ENCODE measurements at places on chromosomes 5 and 9.

DNA sequence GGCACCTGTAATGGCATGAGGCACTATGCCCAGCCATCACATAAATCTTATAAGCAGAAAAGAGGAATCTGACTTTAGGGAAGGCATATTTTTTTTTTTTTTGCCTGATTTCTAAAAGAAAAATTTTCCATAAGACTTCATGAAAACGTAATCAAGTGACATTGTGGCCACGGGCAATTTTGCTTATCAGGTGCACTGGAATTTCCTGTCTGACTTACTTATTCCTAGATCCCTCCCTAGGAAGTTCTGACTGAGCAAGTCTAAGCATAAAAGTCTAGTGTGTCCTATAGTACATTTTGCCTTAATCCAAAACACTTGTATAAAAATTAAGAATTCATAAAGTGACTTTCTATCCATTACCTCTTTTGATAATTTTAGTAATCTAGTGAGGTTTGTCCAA lies 12.5 kb downstream of the C5orf46 start:
- DNase-seq: no peak

DNA sequence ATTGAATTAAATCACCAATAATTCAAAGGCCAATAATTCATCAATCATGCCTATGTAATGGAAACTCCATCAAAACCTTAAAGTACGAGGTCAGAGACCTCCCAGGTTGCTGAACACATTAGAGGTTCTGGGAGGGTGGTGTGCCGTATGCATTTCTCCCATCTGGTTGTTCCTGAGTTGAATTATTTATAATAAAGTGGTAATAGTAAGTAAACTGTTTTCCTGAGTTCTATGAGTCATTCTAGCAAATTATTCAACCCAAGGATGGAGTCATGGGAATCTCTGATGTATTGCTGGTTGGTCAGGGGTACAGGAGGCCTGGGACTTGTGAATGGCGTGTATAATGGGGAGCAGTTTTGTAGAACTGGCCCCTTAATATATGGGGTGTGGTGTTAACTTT lies 191.7 kb downstream of the CARTPT start:
- no peak for DNase-seq

DNA sequence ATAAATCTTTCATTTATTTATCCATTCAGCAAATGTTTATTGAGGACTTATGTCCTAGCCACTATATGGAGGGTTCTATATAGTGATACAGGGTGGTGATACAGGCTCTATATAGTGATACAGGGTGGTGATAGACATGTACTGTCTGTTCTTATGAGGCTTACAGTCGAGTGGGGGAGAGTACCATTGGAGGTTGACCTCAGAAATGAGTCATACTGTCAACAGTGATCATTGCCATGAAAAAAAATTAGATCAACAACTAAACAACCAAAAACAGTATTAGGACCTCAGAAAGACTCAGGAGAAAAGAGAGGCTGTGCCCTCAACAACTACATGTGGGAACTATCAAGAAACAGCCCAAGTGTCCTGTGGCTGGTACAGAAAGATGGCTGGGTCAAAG lies 22.0 kb downstream of the PAPPA start:
- DNase-seq: peak; percentile 6

DNA sequence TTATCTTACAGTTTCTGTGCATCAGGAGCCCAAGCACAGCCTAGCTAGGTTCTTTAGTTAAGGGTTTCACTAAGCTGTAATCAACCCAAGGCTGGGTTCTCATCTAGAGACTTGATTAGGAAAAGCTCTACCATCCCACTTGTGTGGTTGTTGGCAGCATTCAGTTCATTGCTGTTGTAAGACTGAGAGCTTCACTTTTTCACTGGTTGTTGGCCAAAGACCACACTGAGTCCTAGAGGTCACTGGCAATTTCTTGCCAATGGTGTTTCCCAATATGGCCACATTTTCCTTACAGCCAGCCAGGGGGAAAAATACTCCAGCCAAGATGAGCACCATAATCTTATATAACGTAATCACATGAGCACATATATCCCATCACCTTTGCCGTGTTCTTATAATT lies 74.3 kb downstream of the SMIM15 start:
- no peak for DNase-seq

DNA sequence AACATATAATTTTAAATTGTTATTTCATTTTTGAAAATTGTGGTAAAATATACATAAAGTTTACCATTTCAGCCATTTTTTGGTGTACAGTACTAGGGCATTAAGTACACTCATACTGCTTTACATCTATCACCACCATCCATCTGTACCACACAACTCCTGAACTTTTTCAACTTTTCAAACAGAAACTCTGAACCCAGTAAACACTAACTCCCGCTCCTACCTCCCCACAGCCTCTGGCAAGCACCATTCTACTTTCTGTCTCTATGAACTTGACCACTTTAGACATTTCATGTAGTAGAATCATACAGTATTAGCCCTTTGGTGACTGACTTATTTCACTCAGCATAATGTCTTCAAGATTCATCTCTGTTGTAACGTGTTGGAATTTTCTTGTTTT lies 8.4 kb upstream of the SLC45A2 start:
- no peak for DNase-seq

GRCh38 chr5:138527170-138527569 lies 15.9 kb downstream of the ETF1 start:
- no peak for DNase-seq

DNA sequence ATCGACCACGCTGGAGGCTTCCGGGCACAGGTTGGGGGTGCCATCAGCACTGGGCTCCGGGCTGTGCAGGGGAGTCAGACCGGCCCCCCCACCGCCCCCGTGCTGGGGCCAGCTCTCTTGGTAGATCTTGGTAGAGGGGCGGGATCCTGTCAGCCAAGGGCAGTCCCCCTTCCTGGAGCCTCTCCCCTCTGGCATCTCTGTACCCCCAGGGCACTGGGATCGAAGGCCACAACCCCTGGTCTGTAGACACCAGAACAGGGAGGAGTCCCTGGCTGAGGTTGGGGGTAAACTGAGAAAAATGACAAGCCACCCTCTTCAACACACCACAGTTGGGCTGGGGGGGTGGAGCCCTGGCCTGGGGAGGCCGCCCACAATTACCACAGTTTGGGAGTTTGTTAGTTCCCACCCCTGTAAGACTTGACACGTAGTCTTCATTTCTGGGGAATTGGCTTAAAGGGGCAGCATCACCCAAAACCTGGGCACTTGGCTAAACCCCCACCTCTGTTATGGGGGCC lies 882 bp downstream of the CERCAM start:
- DNase-seq: no peak

DNA sequence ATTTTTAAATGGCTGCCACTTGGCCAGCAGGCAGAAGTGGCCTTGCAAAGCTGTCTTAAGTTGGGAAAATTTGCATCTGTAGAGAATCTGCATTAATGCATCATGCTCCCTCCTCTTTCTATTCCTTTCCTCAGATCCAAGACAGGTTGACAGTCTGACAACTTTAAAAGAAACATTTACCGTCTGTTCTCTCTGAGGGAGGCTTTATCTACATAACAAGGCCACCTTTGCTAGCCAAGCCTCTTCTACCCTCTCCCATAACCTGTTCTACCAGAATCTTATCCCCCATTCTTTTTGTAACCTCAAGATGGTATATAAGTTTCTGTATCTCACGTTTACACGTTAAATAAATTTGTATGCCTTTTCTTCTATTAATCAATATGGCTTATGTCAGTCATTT lies 271.9 kb downstream of the OSTF1 start:
- DNase-seq: no peak

DNA sequence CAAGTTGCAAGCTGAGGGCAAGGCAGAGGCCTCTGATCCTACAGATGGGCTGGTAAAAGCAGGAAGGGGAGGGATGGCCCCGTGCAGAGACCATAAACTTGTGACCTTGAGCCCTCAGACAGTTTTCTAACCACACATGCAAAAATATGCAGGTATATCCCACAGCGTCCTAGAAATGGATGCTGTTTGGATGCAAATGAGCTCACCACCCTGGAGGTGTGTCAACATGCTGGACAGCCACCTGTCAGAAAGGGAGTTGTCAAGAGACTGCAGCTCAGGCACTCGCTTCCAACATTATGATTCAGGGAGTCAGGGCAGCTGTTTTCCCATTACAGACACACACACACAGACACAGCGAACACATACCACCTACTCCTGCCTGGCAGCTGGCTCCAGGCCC lies 97.3 kb upstream of the PANK3 start:
- DNase-seq: no peak

All from erythroblast (primary cell).